Pancreas (tissue), 10 donors: ENCODE measurements at places on chromosomes 16 and 17. TPM values are rescaled to one million over a fixed set of nuclear protein-coding genes. Genes with fewer than 3 reads are reported as not detected.

Gene TANGO6
- total RNA-seq: 6.7 TPM

- no peak for DNase-seq
These were observed 61.1 kb downstream of the HS3ST3B1 start for GRCh38 chr17:14361945-14362508.

Gene KRTAP9-2
- not detected for total RNA-seq

Gene IRX6
- total RNA-seq: not detected

Gene KCNJ18
- not detected for total RNA-seq
